ENCODE measurements at places on chromosomes 3 and 15.

- DNase-seq: peak; percentile 49
Measured at GRCh38 chr15:41115161-41115651, 874 bp downstream of the INO80 start.

DNA sequence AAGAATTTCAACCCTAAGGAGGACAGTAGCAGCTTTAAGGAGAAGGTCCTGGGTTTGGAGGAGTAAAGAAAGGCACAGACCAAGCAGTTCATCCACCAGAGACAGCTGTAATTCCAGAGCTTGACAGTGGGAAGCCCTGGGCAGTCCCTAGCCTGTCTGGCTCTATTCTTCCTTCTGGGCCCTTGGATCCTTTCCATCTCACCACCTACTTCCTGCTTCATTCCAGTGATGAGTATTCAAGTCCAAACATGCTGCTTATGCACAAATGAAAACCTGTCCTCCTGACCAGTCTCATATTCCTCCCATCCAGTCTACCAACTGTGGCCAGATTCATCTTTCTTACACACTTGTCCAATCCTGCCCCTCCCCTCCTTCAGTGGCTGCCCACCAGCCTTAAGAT lies 171.4 kb downstream of the CNTN3 start:
- DNase-seq: no peak

DNA sequence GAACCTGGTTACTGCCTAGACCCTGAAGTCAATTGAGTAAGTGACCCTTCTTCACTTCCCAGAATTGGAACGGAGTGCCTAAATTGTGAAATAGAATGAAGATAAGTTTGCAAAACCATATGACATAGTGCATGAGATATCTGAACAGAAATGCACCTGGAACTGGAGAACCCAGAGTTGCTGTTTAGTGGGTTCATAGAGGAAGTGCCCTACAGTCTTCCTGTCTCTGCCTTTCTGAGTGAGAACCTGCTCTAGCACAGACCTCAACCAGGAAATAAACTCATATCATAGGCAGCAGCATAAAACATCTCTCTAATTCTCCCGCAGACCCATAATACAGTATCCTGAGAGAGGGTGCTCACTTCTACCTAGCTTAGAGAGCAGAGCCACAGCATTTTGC lies 82.9 kb downstream of the EOMES start:
- no peak for DNase-seq

- DNase-seq: peak; percentile 25
Measured at GRCh38 chr15:39888809-39889208, 31.3 kb downstream of the GPR176 start.

- no peak for DNase-seq
Measured at GRCh38 chr3:56075089-56075488, 393.2 kb downstream of the ERC2 start.

DNA sequence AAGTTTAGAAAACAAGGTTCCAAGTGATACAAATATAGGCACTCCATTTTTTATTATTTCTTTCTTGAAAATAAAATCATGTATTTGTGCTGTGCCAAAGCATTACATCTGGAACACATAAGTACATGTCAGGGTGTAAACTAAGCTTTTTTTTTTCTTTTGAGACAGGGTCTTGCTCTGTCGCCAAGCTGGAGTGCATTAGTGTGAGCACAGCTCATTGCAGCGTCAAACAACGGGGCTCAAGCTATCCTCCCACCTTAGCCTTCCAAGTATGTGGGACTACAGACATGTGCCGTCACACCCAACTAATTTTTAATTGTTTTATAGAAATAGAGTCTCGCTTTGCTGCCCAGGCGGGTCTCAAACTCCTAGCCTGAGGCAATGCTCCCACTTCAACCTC lies 9.0 kb downstream of the SPATA12 start:
- DNase-seq: no peak

GRCh38 chr3:124761250-124761796 lies 31.1 kb downstream of the UMPS start:
- peak; percentile 82 for DNase-seq
